CD4-positive, alpha-beta memory T cell (primary cell): ENCODE measurements at places on chromosomes 4 and X. TPM values are rescaled to one million over a fixed set of nuclear protein-coding genes. Genes with fewer than 3 reads are reported as not detected.

GRCh38 chrX:120401301-120401700 lies 39.4 kb downstream of the ATP1B4 start:
- DNase-seq = no peak

DNA sequence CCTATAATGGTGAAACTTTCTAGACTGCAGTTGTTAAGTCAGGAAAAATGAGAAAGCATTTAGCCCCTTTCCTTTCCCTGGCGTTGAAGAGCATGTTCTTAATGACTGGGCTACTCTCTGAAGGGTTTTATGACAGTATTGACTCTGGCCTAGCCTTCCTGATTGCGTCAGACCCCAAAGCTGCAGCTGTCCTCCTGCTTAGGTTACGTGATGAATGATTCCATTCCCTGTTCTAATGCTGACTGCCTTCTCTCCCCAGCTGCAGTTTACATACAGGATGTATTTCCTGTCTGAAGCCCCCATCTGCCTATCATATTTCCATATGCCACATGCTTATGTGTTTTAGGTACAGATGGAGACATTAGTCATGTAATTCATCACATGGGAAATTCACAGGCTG lies 105.8 kb upstream of the EGFL6 start:
- DNase-seq = no peak

DNA sequence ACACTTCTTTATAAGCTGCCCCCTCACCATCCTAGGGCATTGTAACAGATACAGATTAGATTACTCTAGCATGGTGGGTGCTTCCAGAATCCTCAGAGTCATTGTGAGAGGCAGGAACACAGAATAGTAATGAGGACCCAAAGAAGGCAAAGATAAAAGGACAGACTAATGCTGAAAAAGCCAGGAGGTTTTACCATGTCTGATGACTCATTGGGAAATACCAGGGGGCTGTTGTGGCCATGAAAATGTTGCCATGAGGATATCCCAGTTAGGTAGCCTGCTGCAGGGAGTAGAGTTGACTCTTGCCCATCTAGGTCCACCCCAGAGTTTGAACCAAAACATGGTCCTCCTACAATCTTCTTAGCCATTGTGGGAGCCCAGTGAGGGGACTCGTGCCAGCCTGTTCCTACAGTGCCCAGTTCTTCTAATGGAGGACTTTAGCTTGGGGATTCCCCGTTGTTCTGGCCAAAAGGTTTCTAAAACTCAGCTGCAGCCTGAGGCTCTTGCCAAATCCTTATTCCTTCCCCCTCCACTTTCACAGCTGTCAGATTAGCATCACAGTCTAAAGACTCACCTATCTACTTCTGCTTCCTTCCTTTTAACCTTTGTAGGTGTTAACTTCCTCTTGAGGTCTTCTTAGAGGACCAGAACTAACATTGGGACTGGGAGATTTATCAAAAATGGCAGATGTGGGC lies 586.0 kb upstream of the AADAT start:
- DNase-seq = no peak

DNA sequence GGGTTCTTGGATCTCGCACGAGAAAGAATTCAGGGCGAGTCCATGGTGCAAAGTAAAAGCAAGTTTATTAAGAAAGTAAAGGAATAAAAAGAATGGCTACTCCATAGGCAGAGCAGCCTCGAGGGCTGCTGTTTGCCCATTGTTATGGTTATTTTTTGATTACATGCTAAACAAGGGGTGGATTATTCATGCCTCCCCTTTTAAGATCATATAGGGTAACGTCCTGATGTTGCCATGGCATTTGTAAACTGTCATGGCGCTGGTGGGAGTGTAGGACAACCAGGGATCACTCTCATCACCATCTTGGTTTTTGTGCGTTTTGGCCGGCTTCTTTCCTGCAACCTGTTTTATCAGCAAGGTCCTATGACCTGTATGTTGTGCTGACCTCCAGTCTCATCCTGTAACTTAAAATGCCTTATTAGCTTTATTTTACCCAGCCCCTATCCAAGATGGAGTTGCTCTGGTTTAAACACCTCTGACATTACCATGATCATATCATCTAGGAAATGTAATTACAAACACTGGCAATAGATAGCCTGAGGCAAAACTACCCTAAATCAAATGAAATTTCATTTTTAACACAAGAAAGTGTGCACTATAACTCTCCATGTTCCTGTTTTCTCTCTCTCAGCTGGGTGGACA lies 94.3 kb upstream of the ATXN3L start:
- no peak for DNase-seq

GRCh38 chrX:131262738-131263679 lies 26.1 kb downstream of the IGSF1 start:
- DNase-seq = no peak

- no peak for DNase-seq
These were observed 20.6 kb downstream of the CLIC2 start for GRCh38 chrX:155313766-155314165.

DNA sequence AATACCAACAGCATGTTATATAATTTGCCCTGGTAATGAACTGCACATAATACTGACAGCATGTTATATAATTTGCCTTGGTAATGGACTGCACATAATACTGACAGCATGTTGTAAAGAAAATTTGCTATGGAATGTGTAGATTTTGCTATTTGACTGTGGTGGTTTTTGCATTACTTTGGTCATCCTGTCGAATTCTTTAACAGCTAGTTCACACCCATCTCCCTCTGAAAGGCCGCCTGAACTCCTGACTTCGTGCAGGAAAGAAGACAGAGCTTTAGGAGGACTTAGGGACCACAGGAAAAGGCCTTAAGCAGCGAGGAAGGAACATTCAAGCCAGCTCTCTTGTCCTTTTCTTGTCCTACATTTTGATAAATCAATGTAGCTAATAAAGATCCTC lies 45.2 kb upstream of the DCLK2 start:
- no peak for DNase-seq

- no peak for DNase-seq
These were observed 746.9 kb downstream of the PCDH19 start for GRCh38 chrX:99663136-99663535.

DNA sequence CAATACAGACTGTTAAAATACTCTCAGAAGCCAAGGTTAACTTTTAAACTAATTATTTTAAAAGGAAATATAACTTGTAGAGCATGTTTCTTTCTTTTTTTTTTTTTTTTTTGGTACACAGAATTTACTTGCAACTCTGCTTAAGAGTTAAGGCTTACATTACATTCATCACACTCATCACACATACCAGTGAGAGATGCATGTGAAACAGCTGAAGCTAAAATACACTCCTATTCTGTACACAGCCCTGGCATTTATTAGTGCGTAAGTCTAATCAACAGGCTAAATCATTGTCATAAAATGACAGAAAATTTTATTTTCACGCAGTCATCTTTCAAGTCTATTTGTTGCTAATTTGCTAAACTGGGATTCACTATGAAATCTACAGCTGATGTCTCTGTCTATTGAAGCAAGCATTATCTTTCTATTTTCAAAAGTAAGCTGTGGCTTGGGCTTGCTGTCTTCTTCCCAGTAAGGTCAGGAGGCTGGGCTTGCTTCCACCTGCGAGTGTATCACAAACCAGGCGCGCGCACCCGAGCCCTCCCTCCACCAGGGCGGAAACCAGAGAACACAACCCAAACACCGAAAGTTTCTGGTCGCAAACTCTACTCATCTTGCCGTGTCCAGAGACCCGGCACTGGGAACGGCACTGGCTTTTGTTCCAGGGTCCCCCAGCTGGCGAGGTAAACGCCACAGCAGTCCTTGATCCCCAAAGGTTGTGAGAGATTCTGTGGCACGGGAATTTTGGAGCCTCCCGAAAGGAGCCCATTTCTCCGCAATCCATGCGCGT lies 3.9 kb downstream of the MAML3 start:
- DNase-seq = peak; percentile 69

DNA sequence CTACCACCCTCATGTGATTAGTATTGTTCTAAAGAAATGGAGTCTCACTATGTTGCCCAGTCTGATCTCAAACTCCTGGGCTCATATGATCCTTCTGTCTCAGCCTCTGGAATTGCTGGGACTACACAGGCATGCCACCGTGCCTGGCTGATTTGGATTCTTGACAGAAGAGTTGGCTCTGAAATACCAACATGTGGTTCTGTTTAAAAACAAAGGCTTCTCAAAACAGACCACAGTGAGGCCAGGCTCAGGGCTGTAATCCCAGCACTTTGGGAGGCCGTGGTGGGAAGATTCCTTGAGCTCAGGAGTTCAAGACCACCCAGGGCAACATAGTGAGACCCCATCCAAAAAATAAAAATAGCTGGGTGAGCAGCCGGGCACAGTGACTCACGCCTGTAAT lies 126.7 kb downstream of the DHRSX start:
- DNase-seq = no peak

- DNase-seq = peak; percentile 28
These were observed 41.5 kb upstream of the CYP4V2 start for GRCh38 chr4:186149872-186150271.

DNA sequence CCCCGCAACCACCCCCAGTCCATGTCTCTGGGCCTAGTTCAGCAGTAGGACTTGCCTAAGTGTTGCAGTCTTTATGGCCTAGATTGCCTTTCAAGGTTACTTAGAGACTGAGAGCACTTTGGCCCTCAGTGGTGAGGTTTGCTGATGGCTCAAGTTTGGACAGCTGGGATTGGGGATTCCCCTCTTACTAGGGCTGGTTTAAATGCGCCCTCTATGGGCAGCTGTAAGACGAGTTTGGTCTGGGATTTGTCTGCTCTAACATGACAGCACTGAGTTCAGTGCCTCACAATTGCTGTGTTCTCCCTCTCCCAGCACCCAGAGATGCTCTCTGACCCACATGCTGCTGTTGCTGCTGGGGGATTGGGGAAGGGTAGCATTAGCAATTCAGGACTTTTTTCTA lies 23.1 kb downstream of the DACH2 start:
- DNase-seq = no peak

DNA sequence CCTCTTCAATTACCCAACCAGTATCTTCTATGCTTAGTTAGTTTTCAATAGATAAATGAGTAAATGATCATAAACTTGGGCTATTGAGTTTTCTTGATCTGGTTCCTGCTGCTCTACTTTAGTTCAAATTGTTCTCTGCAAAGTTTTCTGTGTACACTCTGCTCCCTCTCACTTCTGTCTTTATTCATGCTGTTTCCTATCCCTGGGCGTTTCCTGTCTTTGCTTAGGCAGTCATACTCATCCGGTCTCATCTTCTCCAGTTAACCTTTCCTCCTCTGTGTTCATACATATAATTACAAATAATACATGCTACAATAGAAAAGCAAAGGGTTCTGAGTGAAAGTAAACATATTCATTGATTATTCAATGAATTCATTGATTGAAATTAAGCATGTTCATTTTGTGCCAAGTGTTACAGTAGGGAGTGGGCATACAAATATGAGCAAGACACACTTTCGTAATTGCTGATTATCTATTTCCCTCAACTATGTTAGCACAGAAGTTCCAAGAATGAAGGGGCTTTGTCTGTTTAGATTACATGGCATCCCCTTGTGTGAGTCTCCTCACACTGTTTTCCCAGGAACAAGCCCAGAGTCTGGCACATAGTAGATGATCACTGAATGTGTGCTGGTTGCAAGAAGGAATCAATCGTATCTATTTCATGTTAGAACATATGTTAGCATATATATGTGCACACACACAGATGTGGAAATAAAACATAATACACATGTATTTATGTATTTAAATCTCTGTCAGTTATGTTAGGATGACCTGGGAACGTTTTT lies 1.1 kb downstream of the RAB39B start:
- DNase-seq = peak; percentile 28

GRCh38 chrX:133053861-133054598 lies 42.9 kb downstream of the USP26 start:
- DNase-seq = no peak

DNA sequence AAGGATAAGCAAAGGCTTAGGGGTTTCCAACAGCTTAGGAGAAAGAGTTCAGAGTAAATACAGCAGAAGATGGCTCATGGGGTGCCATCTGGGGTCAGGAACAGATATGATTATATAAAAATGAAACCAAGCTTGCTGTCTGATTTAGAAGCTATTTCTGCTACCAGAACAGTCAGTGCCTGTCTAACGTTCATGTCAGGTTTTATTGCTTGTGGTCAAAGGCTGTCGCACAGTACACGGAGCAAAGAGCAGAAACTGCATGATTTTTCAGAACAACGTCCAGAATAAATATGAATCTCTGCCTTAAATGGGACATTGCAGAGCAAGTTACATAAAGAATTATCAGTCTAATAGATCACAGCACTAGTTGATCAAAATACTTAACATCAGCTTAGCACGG lies 17.4 kb downstream of the CETN2 start:
- DNase-seq = no peak

DNA sequence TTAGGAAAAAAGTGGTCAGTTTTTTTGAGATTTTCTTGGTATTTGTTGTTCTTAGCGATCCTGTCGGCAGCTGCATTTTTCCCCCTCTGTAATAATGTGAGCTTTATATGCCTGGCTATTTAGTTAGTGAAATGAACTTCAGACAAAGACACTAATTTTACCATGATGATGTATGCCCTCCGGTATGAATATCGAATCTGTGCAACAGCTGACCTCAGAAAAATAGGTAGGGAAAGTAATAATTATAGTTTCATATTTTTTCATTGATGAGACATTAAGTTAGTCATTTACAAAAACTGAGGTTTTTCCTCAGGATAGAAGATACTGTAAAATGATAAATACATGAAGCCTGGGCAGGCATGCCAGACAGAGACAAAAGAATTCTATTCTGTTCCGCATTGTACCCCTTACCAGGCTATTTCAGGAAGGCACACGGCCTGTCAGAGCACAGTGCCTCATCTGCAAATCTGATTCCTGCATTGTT lies 155.8 kb downstream of the SHROOM3 start:
- DNase-seq = no peak

- DNase-seq = no peak
These were observed 26.7 kb downstream of the SULT1E1 start for GRCh38 chr4:69833251-69833650.

DNA sequence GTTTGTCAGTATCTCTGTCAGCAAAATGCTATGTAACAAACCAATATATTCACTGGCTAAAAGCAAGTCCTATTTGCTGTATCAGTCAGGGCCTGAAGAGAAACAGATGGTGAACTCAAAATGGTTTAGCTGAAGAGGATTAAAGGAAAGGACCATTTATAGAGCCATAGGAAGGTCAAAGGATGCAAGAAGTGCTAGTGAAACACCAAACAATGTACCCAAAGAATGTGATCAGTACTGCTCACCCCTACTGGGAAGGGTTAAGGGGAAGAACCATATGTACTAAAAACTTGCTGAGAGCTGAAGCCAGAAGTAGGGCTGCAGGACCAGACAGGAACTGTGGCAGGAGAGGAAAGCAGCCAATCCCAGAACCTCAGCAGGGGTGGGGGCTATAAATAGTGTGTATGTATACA lies 479.3 kb downstream of the INPP4B start:
- DNase-seq = no peak

GRCh38 chrX:141701072-141701471 lies 2.5 kb upstream of the SPANXD start:
- no peak for DNase-seq

- DNase-seq = no peak
These were observed 33.0 kb downstream of the PPA2 start for GRCh38 chr4:105440890-105441289.

Gene OTUD6A
- total RNA-seq = not detected

Gene CSTF2
- total RNA-seq = 15.2 TPM

Gene NAP1L5
- total RNA-seq = 1.2 TPM

Gene USP17L29
- not detected for total RNA-seq

Gene PAK3
- 1.5 TPM for total RNA-seq

Gene PROM1
- not detected for total RNA-seq

Gene TRIM60
- not detected for total RNA-seq

Gene GC
- total RNA-seq = not detected

Gene IL2RG
- total RNA-seq = 379 TPM

Gene P2RY4
- total RNA-seq = not detected
